ENCODE measurements at places on chromosomes 2 and 18. TPM values are rescaled to one million over a fixed set of nuclear protein-coding genes. Genes with fewer than 3 reads are reported as not detected.

DNA sequence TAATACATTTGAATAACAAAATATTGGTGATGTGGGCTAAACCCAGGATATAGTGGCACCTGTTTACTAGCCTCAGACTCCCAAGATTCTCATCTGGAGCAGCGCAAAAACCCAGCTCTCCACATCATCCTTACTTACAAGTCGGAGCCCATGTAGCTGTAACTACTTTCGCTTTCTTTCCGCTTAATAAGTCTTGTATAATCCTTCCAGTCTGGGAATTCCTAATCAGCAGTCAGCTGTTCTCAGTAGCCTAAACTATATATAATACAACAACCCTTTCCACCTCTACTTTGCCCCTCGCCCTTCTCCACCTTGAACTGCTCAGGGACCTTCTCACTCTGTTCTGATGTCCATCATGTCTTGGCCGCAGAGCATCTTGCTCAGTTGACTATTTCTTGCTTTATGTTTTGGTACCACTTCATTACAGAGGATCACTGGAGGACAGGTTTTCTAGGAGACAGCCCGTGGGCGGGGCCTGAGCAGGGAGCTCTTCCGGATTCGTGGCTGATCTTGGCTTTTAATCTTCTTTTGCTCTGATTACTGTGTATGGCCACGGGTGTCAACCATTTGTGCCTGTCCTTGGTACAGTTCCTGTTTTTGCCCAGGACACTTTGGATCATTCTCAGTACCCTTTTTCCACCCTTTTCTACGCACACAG, 119.9 kb upstream of the SERTAD2 start:
- DNase-seq: no peak

GRCh38 chr2:21037671-21038108, 6.2 kb downstream of the APOB start:
- DNase-seq: no peak

GRCh38 chr2:55887901-55888624, 35.5 kb downstream of the EFEMP1 start:
- DNase-seq: no peak

Gene OSBPL1A
- total RNA-seq: 49.4 TPM

- no peak for DNase-seq
Observed at GRCh38 chr2:60411295-60411694, 142.2 kb downstream of the BCL11A start.

DNA sequence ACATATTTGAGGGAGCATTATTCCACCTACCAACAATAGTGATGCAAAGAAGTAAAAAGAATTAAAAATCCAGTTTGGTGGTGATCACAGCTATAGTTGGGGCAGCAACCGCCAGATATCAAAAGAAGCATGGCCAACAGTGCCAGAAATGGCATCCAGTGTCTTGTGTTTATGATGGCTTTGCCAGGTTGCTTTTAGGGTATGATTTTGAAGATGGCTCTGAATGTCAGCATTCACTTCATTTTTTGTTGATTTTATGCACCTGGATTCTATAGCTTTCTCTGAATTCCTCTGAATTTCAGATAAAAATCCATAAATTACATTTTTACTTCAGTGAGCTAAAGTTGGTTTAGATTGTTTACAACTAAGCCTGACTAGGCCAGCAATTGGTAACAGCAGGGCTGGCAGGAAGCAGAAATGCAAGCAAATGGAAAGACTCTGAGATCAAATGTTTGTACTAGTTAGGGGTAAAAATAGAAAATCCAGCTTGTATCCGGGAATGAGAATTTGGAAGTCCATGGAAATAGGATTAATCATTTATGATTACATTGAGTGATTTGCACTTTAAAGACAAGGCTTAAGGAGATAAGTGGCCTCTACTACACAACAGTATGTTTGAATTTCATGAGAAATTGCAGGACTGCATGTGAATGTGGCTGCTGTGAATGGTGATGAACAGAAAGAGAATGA, 40.4 kb downstream of the COL3A1 start:
- DNase-seq: no peak

Gene LINC00305
- not detected for total RNA-seq

DNA sequence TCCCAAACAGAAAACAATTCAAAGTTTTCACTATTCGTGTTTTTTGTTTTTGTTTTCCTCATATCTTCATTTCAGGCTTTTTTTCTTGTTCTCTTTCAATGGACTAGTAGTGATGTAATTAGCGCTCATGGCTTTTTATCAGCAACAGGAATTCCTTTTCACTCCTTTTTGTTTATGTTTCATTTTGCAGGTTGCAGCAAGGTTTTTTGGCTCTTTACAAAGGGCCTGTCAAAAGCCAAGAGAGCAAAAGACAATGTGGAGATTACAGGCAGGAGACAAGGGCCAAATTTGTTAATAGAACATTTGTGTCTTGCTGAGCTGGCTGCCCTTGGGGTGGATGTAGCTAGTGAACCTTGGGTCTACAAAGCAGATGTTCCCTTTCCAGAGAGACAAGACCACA, 467.4 kb upstream of the CDH20 start:
- no peak for DNase-seq

- no peak for DNase-seq
Observed at GRCh38 chr2:151556121-151556520, 146.4 kb downstream of the RIF1 start.

- DNase-seq: peak; percentile 74
Observed at GRCh38 chr2:109455731-109456691, 157.8 kb downstream of the SEPTIN10 start.

- no peak for DNase-seq
Observed at GRCh38 chr18:61528961-61529360, 195.7 kb downstream of the CDH20 start.

DNA sequence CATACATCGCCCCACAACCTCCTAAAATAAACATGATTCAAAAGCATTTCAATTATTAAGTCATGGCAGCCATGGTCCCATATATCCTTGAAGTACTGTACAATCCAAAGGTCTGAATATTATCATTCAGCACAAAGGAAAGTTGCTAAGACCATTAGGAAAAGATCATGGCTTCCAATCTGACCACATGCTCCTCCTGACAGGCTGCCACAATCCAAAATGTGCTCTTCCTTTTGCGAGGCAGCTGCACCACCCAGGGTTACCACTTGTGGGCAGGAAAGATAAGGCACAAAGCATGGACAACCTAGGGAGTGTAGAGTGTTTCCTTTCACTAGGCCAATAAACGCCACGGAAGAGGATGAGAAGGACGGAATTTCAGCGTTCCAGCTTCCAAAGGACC, 5.4 kb downstream of the BOLA3 start:
- no peak for DNase-seq

DNA sequence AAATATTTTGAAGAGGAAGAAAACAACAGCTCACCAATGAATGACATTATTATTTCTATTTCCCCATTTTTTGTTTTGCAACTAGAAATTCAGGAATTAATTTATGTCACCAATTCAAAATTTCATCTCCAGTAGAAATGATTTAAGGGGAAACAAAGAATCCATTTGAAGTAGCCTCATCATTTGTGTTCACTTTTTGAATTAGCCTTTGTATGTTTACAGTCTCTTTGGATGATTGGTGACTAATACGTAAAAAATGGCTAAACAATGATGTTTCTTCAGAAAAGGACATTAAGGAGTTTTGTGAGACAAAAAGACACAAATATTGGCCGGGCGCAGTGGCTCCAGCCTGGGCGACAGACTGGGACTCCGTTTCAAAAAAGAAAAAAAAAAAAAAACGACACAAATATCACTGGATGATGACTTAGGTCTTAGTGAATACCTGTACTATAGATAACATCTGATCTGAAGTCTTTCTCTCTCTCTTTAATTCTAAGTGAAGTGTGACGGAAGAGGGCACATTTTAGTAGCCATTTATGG, 313.2 kb downstream of the PIK3C3 start:
- DNase-seq: no peak

DNA sequence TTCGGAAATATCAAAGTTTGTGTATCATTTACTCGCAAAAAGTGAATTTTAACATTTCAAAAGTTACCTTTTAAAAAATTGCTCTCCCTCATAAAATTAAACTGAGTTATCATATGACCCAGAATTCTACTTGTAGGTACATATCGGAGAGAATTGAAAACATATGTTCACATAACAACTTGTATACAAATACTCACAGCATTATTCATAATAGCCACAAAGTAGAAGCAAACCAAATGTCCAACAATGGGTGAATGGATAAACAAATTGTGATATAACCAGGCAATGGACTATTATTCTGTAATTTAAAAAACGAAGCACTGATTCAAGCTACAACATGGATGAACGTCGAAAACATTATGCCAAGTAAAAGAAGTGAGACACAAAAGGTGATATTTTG, 412.0 kb upstream of the TCF4 start:
- DNase-seq: no peak

GRCh38 chr2:70498054-70498453, 55.6 kb downstream of the TGFA start:
- no peak for DNase-seq

Gene SLC1A4
- 22.2 TPM for total RNA-seq

- no peak for DNase-seq
Observed at GRCh38 chr2:23622466-23622865, 237.5 kb downstream of the KLHL29 start.

GRCh38 chr2:239936838-239937581, 88.1 kb downstream of the NDUFA10 start:
- peak; percentile 74 for DNase-seq

GRCh38 chr2:85949280-85949679, 60.5 kb upstream of the ST3GAL5 start:
- no peak for DNase-seq

- DNase-seq: no peak
Observed at GRCh38 chr2:176391148-176391419, 121.8 kb downstream of the MTX2 start.

GRCh38 chr2:167114018-167114417, 225.7 kb downstream of the XIRP2 start:
- no peak for DNase-seq

- DNase-seq: no peak
Observed at GRCh38 chr2:105610576-105611332, 134.0 kb upstream of the NCK2 start.

GRCh38 chr2:105442721-105443120, 43.9 kb upstream of the FHL2 start:
- no peak for DNase-seq

GRCh38 chr2:43127208-43127940, 99.0 kb downstream of the ZFP36L2 start:
- DNase-seq: peak; percentile 92

Gene FAM228B
- 30.5 TPM for total RNA-seq

- DNase-seq: no peak
Observed at GRCh38 chr2:70104231-70105111, 17.2 kb downstream of the PCBP1 start.

DNA sequence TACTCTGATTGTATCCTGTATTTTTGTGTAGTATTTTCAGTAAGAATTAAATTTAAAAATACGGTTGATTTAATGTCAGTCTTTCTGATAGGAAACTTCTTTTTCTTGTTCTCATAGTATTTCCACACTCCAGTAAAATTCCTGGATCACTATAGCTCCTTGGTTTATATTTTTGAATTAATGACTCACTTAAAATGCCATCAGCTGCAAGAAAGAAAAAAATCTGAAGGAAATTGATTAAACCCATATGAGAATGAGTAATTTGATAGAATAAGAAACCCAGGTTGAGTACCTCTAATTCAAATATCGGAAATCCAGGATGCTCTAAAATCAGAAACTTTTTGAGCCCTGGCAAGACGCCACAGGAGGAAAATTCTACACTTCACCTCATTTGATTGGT, 186.8 kb upstream of the RND3 start:
- DNase-seq: no peak

GRCh38 chr2:120305937-120306490, 39.9 kb upstream of the INHBB start:
- DNase-seq: peak; percentile 60

DNA sequence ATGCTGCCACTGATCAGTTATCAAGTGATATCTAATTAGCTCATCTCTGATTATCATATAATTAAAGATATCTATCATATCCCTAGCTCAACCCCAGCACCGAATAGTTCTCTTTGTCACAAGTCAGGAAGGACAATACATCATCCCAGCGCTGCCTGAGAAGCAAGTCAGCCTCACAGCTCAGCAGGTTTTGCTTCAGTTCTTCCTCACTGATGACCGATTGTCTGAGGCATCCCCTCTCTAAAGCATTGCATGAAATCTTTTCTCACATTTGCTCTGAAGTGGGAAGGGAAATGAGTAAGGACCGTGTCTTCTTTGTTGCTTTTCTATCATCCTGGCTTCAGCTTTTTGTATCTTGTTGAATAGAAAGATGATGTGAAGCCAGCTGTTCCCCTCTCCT, 247.9 kb downstream of the CMPK2 start:
- no peak for DNase-seq

- no peak for DNase-seq
Observed at GRCh38 chr18:7822435-7823331, 255.6 kb downstream of the PTPRM start.

Gene ATOH8
- 21.0 TPM for total RNA-seq

GRCh38 chr2:99651930-99652670, 162.3 kb upstream of the REV1 start:
- DNase-seq: no peak

DNA sequence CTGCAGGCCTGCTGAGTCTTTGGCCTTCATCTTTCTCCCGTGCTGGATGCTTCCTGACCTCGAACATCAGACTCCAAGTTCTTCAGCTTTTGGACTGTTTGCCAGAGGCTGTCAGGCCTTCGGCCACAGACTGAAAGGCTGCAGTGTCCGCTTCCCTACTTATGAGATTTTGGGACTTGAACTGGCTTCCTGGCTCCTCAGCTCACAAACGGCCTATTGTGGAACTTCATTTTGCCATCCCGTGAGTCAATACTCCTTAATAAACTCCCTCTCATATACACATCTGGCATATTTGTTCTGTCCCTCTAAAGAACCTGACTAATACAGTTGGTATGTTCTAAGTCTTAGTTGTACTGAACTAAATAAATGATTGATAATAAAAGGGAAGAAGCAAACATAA, 702.8 kb upstream of the LINC00305 start:
- no peak for DNase-seq

Gene DNAJC27
- 11.2 TPM for total RNA-seq

- DNase-seq: no peak
Observed at GRCh38 chr2:206573793-206574192, 68.5 kb upstream of the FAM237A start.

Gene TMEM200C
- total RNA-seq: 1.0 TPM

DNA sequence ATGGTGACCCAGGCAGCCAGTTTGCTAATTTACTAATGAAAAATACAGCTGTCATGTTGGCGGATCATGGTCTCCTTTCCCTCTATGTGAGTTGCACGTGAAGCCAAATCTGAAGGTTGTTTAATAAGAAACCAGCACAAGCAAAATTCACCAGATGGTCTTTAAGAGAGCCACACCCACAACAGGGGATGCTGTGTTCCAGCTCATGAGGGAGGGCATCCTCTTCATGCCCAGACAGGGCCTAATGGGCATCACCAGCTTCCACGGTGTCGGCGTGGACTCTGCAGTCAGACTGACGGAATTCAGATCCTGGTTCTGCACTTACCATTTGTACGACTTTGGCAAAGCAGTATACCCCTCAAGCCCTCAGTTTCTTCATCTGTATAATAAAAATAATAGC, 39.9 kb downstream of the TMEM247 start:
- DNase-seq: no peak

DNA sequence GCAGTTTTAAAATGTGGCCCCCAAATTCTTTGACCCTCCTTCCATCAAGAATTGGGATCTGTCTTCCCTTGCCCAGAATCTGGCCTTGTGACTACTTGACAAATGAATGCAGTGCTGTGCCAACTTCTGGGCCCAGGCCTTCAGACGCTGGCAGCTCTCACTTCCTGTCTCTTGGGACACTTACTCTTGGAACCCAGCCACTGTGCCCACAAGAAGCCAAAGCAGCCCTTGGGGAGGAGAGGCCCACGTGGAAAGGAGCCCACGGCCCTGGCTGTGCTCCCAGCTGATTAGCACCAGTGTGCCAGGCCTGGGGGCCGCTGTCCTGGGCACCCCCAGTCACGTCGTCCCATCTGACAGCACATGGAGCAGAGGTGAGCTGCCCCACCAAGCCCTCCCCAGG, 56.6 kb downstream of the RPL37A start:
- DNase-seq: peak; percentile 85

Measured in cardiac septum (tissue), 1 donor.